A549 treated with dexamethasone at 1 μM for 4 hours (cell line): ENCODE measurements at places on chromosomes 4 and X. TPM values are rescaled to one million over a fixed set of nuclear protein-coding genes. Genes with fewer than 3 reads are reported as not detected.

Gene SSX4
- total RNA-seq = not detected in 5 replicates

Gene ZMAT1
- total RNA-seq = 0.01 to 0.02 TPM in 2 of 5 replicates, not detected in the others

Gene FHDC1
- 0.78 to 1.1 TPM (median 0.97 TPM) in 5 replicates for total RNA-seq

Gene GPR143
- 0.23 to 0.42 TPM (median 0.27 TPM) in 5 replicates for total RNA-seq

Gene GAGE12D
- total RNA-seq = not detected in 5 replicates
